NCI-H748 treated with DMSO at 0.1 percent for 48 hours (cell line): ENCODE measurements at places on chromosomes 5 and 9.

GRCh38 chr5:16321284-16321683 is 141.7 kb upstream of the MARCHF11 start:
- DNase-seq = no peak

DNA sequence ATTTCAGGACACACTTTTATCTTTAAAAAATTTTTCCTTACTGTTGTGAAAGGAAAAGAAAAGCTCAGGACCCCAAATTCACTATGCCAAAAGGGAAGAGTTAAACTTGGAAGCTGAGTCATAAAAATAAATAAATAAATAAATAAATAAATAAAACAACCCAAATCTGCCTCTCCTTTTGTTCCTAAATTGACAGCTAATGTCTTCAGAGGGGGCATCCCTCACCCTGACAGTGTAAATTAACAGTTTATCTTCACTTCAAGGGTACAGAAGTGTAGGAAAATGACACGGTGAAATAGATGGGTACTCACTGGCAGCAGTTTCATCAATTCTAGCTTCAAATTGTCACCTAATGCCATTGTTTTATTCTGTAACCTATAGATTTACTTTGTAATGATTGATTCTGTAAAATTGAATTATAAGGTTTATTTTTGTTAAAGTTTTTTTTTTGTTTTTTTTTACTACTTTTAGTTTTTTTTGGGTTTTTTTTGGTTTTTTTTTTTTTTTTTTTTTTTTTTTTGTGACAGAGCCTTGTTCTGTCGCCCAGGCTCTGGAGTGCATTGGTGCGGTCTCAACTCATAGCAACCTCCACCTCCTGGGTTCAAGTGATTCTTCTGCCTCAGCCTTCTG is 18.5 kb upstream of the ANXA1 start:
- DNase-seq = peak; percentile 5

DNA sequence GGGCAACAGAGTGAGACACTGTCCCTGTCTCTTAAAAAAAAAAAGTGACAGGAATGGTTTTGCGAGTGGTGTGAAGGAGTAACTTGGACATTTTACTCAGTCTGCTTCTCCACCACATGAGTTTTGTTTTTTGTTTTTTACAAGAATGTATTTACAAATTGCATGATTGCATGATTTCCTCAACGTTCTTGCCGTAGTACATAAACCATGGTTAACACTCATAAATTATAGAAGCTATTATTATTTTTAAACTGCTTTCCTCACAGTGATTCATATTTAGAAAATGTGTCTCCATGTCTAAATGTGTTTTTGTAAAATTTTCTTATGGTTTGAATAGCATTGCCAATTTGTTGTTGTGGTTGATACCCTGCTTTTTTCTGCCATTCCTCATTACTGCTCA is 220.0 kb downstream of the GOLPH3 start:
- DNase-seq = no peak

DNA sequence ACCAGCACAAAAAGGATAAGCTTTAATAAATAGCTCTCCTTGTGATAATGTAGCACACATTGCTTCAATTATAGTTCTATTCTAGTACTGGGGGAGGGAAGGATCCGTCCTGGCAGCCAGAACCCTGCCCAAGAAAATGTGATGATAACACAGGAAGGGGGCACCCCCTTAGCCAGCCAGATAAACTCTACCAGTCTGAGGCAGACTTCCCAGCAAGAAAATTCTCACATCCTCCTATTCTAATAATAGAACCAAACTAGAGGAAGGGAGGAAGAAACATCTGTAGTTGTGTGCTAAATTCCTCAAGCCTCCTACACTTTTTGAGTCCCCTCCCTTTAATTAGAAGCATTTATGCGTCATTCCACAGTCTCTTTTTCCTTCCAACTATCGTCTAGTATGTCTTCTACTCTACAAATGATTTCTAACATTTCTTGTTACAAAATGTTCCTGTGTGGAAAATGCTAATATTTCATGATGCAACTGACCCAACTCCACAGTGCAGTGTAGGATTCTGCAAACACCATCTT is 261.0 kb downstream of the SEMA5A start:
- no peak for DNase-seq

DNA sequence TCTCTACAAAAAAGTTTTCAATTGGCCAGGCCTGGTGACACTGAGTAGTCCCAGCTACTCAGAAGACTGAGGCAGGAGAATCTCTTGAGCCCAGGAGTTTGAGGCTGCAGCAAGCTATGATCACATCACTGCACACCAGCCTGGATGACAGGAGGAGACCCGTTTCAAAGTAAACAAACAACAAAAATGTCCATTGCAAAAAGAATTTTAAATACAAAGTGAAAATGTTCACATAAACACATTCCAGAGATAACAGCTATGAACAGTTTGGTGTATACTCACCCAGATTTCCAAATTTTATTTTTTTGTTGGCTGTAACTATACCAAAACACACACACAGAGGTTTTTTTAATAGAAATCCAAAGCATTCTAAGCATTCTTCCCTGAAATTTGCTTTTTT is 39.8 kb downstream of the ADRA1B start:
- no peak for DNase-seq

GRCh38 chr9:128280084-128280622 is 4.1 kb downstream of the SWI5 start:
- no peak for DNase-seq

DNA sequence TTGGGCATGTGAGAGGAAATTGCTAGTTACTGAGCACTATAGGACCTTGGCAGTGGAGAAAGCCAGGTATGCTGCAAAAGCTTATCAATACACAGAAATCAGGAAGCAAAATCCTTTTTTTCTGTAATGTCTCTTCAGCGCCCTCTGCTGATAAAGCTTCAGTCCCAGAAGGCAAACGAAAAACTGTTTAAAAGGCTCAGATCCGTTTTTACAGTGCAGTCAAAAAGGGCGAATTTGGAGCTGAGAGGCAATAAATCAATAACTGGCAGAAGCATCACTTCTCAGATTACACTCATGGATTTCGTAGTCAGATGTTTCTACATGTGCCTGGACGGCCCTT is 1.1 kb upstream of the MAN2A1 start:
- DNase-seq = peak; percentile 37

DNA sequence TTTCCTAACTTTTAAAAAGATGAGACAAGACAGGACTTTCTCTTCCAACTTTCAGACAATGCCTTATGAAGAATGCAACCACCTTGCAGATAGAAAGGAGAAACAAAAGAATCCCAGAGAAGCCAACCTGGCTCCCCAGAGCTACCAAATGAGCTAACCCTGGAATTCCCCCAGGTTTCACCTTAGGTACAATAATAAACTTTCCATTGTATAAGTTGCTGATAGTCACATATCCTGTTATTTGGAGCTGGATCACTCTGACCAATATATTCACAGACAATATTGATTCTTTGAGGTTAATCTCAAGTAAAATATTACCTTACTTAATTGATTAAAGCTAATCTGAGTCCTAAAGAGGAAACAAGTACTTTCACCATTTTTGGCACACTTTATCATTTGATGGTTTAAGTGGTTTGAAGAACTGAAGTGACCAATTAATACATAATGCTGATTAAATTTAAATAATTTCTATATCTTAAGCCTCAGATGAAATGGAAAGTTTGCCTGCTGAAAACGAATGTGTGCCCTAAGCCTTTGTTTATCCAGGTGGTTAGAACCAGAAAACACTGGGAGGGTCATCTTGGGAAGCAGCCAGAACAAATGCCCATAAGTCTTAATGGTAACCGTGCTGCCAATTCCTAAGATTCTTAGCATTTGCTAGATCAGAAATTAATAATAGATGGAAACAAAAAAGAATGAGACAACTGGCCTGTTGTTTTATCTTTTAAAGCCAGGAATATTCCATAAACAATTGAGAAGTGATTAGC is 159.6 kb upstream of the SLC12A2 start:
- DNase-seq = no peak

DNA sequence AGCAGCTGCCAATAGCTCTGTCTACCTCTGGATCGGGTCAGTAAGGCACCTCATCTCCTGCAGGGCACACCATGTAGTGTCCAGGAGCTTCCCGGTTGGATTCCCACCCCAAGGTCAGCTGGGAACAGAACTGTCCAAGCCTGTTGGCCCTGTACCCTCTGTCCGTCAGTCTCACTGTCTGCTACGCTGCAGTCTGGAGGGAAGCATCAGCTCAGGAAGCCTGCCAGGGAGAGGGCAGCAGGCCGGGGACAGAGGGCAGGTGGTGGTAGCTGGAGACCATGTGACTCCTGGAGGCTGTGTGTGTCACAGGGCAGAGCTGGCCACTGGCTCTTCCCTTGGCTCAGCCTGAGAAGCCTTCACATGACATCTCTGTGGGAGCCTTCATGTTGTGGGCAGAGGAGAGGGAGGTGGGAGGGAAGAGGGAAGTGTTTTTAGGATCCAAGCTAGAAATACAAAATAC is 134.5 kb downstream of the SEC61B start:
- no peak for DNase-seq

DNA sequence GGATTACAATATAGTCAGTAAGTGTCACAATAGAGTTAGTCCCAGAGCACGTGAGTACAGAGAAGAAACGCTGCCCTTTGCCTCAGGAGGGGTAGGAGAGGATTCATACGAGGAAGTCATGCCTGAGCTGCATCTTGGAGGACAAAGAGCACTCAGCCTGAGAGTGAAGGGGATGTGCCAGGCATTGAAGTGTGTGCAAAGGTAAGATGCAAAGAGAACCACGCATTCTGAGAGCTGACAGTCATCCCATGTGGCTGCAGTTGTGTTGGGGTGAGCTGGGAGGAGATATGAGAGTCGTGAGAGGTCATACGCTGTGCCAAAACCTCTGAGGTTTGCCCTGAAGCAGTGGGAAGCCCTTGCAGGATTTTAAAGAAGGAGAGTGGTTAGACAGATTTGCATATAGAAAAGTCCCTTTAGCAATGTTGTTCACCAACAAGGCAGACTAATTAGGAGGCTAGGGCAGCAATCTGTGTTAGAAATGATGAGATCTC is 97.5 kb downstream of the PIP5K1B start:
- no peak for DNase-seq

GRCh38 chr5:84585218-84585617 is 200.5 kb upstream of the EDIL3 start:
- DNase-seq = no peak

GRCh38 chr5:158875272-158875679 is 224.4 kb downstream of the EBF1 start:
- DNase-seq = no peak

GRCh38 chr9:136625101-136626065 is 37.3 kb upstream of the EGFL7 start:
- no peak for DNase-seq

DNA sequence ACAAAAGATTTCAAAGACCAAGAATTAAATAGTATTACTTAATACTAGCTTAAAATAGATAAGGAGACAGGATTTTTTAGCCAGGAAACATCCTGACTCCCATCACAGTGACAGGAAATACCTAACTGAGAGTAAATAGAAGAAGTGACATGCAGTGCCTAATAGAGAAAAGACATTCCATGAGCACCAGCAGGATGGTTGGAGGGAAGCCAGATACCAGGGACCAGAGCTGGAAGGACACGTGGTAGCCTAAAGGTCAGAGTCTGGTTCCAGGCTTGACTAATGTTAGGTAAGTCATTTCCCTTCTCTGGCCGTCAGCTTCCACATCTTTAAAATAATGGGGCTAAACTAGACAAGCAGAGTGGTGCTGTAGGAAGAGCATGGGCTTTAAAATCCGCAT is 41.6 kb downstream of the CDK5RAP2 start:
- no peak for DNase-seq

DNA sequence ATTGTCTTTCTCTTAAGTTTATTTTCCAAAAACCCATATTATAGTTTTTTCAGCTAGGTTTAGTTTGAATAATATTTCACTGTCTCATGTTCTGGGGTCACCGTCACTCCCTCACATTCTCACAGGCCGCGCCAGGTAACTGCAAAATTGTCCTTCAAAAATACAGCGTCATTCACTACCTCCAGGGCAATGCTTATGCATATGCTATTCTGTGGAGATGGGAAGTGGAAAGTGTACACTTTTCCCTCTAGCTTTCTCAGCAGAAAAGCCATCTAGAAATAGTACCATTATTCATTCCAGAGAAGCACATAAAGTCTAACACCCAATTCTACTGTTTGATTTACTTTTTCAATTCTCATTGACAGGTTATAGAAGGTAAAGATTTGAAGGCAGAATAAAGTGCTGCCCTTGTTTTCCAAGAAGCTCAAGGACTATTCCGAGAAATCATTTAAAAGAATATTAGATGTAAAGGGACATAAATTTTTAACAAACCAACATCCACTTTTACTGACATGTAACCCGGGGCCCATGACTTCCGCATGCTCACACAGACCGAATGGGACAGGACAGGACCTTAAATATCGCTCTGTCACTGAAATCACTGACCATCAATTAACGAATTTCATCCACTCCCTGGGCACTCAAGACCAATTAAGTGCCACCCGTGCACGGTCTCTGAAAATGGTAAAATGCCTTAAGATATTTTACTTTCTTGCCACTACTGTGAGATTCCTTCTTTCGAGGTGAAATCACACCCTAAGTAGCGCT is 720 bp downstream of the NUDT12 start:
- no peak for DNase-seq

- DNase-seq = no peak
These were observed 5.7 kb downstream of the GPBP1 start for GRCh38 chr5:57179262-57180200.

DNA sequence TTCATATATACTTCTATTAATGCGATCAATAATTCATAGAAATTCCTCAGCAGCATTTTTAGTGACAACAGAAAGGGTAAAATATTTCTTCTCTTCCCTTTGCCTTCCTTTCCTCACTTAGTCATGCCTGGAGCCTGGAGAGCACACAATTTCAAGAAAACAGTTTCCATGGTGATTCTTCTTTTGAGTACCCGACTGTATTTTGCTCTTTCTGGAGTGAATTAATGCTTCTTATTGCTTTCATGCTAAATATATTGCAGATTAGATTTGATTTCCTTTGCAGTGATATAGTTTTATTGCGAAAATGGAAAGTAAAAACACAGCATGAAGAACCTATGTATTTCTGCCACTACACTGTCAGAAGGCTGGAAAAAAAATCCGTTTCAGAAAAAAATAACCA is 153.5 kb downstream of the PPP2R2B start:
- DNase-seq = no peak

DNA sequence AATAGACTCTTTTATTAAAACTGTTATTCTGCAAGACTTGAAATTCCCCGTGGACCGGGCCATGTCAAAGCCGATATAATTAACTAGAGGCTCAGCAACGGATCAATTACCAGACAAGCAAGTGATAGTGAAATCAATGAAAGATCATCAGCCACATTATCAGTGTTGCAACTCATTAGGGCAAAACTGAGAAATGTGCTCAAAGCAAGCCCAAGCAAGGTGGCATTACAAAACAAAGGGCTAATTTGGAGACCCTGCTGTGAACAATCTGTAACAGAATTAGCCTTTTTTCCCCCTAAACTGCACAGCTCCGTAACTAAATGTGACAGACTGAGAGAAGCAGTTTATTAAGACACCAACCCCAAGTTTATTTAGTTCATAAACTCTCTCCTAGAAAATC is 140.3 kb downstream of the BNC2 start:
- DNase-seq = no peak

GRCh38 chr5:53386341-53386740 is 94.1 kb upstream of the FST start:
- DNase-seq = no peak

GRCh38 chr5:154997746-154998145 is 15.8 kb upstream of the KIF4B start:
- no peak for DNase-seq

- no peak for DNase-seq
These were observed 34.1 kb downstream of the CFAP77 start for GRCh38 chr9:132443951-132444607.
